Left renal cortex interstitium (tissue), 4 donors: ENCODE measurements at places on chromosomes 2 and 18.

DNA sequence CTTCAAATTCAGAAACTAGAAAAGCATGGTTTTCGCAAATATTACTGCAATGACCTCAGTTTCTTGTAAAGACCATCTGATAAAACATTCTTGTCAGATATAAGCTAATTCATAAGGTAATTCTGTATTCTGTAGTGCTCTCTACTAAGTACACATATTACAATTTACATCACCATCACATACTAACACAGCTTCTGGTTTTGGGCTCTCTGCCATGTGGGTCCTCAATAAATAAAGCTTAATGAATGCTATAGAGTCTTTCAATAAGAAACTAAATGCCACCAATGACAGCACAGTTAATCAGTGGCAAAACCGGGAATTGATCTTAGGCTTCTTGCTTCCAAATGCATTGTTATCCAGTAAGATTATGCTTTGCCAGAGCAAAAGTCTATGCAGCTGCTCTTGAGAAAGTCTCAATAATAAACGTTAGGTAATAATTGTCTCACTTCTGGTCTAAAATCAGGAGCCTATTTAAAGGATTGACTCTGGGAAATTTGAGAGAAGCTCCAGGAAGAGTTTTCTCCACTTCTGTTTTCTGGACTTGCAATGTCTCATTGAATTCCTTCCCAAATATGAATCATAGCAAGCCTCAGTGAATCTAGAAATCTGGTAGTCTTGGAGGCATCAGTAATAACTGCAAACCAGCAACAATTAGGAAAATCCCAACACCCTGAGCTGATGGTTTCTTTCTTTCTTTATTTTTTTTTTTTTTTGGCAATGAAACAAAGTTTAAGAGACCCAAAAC, 67.9 kb upstream of the RAPGEF4 start:
- DNase-seq = no peak

DNA sequence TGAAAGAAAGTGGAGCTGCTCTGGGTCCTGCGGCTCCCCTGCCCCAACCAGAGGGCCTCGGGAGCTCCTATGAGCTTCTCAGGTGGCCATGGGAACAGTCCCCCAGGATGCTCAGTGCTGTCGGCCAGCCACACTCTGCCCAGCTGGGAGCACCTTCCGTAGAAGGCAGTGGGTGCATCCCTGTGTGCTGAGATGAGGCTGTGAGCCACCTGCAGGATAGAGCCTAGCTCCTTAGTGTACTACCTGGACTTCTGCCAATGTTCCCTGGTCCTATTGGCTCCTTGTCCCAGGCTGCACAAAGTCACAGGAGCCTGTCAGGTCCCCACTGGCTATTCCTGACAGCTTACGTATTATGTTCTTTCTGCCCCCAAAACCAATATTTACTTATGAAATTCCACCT, 16.1 kb downstream of the PRELID3A start:
- DNase-seq = no peak

GRCh38 chr2:96093528-96093927, 22.8 kb downstream of the ADRA2B start:
- no peak for DNase-seq

- no peak for DNase-seq
Observed at GRCh38 chr2:143974262-143974661, 545.7 kb downstream of the ZEB2 start.

GRCh38 chr2:15243762-15244161, 317.4 kb downstream of the NBAS start:
- peak; percentile 38 for DNase-seq

- DNase-seq = no peak
Observed at GRCh38 chr2:189866296-189866695, 82.0 kb downstream of the PMS1 start.

DNA sequence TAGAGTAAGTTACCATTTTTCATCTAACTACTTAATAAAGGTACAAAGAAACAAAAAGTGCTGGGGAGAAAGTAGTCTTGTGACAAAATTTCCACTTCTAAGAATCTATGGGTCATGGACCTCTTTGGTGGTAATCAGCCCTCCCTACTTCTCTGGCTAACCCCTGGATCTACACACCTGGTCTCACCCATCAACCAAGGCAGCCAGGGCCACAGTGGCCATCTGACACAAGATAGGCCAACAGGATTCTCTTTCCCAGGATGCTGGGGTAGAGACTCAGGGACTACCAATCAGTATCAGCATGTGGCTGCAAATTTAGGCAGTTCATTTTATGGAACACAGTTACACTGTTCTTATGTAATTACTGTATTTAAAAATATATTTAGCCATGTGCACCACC, 17.8 kb downstream of the RNF149 start:
- DNase-seq = no peak

- DNase-seq = peak; percentile 68
Observed at GRCh38 chr2:206084439-206084869, 1.5 kb downstream of the INO80D start.

DNA sequence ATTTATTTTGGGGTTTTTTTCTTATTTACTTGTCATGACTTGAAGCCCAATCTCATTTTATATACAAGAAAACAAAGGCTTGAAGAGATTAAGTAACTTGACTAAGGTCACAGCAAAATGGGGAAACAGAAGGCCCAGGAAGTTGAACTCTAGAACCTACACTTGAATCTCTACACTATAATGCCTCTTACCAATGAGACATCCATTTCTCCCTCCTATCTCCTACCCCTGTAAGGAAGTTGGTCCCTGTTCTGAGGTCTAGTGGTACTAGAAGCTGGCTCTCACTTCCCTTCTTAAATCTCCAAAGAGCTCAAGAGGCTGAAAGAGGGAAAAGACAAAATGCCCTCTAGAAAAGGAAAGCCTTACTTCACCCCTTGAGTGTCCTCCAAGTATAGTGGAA, 25.5 kb upstream of the IHH start:
- no peak for DNase-seq

- DNase-seq = no peak
Observed at GRCh38 chr2:116874021-116874420, 940.5 kb upstream of the DDX18 start.

DNA sequence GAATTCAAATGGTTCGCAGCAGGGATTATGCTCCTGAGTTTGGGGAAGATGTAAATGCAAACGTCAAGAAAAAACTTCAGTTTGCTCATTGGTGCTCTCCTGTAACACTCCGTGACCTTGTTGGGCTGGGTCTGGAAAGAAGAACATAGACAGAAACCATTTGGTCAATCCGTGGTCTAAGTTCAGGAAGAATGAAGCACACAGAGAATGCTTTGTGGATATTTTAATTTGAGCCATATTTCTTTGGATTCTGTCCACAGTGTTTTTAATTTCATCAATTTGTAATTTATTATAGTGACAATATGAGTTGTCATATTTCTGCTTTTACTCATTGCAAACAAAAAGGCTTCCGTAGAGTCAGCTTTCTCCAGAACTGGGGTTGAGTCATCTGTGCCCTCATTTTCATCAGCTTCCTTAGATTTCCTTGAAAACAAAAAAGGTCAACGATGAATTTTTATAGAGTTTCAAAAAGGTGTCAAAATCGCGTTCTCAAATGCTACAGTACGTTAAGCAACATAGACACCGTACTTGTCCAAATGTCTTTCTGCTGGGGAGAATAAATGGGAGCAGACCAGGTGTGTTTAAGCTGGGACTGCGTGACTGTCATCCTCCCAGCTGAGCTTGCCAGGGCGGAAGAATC, 606.4 kb downstream of the RNF144A start:
- DNase-seq = no peak

GRCh38 chr18:378079-378478, 110.2 kb upstream of the THOC1 start:
- no peak for DNase-seq

DNA sequence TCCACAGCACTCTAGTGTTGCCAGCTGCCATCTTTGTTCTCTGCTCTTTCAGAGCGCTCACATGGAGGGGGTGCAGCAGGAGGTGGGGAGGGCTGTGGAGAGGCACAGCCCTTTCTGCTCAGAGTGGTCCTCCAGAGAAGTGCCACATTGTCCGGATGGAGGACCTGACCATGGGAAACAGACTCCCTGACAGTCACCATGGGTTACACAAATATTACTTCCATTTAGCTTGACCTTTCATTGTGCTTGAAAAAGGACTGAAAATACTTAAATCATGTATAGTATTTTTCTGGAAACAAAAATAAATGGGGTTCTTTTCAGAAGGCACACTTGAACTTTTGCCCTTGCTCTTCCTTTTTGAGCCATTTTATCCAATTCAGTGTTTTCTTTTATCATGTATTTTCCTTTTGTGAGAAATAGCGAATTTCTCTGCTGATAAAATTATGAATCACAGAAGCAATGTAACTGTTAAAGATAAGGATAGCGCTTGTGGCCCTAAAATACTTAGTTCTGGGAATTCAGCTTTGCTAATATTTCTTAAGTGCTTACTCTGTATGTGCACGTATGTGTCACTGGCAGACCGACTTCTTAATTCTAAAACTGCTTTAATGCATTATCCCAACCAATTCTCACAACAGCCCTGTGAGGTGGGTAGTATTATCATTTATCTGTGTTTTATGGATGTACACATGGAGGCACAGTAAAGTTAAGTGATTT, 34.2 kb downstream of the SPATS2L start:
- DNase-seq = no peak

DNA sequence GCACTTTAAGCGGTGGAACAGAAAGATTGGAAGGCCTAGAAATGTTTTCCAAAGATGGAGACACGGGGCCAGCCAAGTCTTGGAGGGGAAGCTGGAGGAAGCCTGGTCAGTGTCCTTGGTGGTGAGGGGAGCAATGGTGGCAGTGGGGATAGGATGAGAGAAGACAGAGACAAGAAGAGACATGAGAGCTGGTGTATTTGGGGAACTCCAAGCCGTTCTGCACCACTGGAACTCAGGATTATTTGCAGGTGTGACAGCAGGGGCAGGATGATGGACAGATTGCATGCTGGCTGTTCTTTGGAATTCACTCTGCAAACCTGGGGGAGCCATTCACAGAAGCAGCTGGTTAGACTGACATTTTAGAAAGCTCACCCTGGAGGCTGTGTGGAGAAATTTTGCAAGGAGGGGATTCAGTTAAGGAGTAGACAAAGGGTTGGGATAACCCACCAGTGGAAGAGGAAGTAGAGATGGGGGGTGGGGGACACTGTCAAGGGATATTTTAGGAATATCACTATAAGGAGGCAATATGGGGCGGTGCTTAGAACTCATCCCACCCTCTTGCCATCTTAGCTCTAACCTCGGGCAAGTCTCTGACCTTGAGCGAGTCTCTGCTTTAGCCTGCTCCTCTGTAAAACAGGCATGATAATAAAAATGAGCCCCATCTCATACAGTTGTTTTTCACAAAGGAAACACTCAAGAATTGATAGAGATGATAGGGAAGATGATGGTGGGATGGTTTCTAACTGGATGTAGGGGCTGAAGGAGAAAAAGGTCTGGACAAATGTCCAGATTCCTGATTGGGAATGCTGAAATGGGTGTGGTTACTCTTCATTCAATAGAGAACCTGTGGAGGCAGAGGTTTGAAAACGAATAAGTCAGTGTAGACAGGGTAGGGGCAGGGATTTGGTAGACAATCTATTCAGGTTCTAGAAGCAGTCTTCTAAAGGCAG, 175.8 kb downstream of the MYCN start:
- no peak for DNase-seq

GRCh38 chr18:50099725-50100407, 95.1 kb downstream of the MYO5B start:
- DNase-seq = no peak

- no peak for DNase-seq
Observed at GRCh38 chr18:35469725-35470124, 28.0 kb downstream of the INO80C start.

GRCh38 chr2:181887045-181887444, 4.5 kb upstream of the ITPRID2 start:
- DNase-seq = no peak

DNA sequence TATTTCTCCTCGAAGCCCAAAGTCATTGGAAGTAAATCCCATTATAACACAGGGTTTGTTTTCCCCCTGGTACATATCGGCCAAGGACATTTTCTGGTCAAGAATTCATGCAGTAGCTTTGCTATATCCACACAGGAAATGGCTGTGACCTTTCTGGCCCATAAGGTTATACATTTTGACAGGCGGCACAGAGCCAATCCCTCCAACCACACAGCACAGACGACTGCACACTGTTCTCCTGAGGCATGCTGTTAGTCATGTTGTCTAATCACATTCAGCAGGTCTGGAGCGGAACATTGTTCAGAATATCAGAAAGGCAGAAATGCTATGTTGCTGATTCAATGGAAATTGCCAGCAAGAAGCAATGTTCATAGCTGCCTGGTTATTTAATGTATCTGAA, 742.3 kb upstream of the SLC8A1 start:
- no peak for DNase-seq

DNA sequence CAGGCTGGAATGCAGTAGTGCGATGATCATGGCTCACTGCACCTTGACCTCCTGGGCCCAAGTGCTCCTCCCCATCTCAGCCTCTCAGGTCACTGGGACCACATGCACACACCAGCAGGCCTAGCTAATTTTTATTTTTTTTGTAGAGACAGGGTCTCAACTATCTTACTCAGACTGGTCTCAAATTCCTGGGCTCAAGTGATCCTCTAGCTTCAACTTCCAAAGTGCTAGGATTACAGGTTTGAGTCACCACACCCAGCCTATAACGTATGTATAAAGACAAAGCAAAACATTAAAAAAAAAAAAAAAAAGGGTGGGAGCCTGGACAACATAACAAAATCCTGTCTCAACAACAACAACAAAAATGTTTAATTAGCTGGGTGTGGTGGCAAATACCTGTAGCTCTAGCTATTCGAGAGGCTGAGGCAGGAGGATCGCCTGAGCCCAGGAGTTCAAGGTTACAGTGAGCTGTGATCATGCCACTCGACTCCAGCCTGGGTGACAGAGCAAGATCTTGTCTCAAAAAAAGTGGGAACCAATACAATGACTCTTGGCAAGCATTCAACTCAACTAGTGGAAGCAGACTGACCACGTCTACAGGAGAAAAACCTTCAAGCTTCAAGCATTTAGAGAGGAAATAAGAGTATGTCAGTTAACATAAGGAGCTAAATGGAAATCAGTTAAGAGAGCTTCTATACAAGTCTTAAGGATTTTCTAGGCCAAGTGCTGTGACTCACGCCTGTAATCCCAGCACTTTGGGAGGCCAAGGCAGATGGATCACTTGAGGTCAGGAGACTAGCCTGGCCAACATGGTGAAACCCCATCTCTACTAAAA, 2.6 kb downstream of the GTF3C2 start:
- DNase-seq = no peak

- no peak for DNase-seq
Observed at GRCh38 chr18:57833441-57834101, 30.5 kb upstream of the ATP8B1 start.

GRCh38 chr18:10062302-10063300, 148.8 kb downstream of the VAPA start:
- no peak for DNase-seq

GRCh38 chr2:230908595-230909191, 16.3 kb downstream of the GPR55 start:
- DNase-seq = peak; percentile 70

GRCh38 chr2:11625671-11626070, 44.3 kb downstream of the NTSR2 start:
- DNase-seq = no peak

DNA sequence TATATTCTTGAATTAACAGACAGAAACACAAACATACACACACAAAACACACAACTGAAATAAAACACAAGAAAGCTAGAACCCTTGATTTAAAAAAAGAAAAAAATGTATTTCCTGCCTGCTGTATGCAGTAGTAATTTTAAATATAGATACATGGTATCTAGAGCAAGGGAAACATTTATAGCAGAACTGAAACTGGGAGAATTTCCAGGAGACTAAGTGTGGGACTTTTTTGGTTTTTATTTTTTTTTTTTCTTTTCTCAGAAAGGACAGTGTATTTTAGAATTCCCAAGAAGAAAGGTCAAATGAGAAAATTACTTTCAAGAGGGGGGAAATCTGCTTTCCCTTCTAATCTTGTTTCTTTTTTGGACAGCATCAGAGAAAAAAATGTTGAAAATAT, 558.9 kb upstream of the PKDCC start:
- DNase-seq = no peak

GRCh38 chr18:32048507-32049091, 30.0 kb downstream of the RNF125 start:
- no peak for DNase-seq
